ENCODE measurements at places on chromosomes 2 and 18.
A peak's percentile ranks its signal among the peaks of the same experiment; 100 is the strongest.

- no peak for DNase-seq
Measured at GRCh38 chr2:26521054-26521912, 43.4 kb upstream of the OTOF start.

- peak; percentile 55 for DNase-seq
Measured at GRCh38 chr2:111209045-111209514, 88.4 kb downstream of the BCL2L11 start.

DNA sequence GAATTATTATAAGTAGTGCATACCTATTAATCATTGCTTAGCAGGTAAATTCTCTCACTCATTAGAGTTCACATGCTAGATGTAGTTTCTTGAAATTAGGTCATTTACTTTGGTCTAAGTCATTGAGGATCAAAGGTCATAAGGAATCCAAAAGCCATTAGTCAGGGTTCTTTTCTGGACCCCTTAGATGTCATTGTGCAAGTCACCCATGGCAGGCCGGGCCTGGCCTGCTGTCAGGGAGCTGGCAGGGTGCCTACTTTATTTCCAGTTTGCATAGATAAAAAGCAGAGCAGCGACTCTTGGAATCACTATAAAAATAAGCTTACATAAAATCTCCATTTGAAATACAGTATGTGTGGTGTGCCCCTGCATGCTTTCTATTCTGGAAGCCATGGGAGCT is 91.3 kb downstream of the MEIS1 start:
- DNase-seq, result no peak

- DNase-seq, result no peak
Measured at GRCh38 chr2:218028189-218028495, 25.3 kb upstream of the TNS1 start.

DNA sequence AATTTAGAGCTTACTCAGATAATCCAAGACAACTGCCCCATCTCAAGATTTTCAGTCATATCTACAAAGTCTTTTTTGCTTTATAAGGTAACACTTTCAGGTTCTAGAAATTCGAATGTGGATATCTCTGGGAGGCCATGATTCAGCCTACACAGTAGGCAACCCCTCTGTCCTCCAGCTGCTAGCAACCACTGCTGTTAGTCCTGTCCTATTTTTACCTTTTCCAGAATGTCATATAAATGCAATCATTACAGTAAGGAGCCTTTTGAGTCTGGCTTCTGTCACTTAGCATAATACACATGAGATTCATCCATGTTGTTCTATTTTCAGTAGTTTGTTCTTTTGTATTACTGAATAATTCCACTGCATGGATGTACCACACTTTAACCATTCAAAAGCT is 28.5 kb upstream of the MARCHF7 start:
- DNase-seq, result no peak

GRCh38 chr2:73111073-73112025 is 1.4 kb downstream of the RAB11FIP5 start:
- DNase-seq, result no peak

GRCh38 chr18:38368246-38368645 is 802.6 kb upstream of the CELF4 start:
- no peak for DNase-seq

DNA sequence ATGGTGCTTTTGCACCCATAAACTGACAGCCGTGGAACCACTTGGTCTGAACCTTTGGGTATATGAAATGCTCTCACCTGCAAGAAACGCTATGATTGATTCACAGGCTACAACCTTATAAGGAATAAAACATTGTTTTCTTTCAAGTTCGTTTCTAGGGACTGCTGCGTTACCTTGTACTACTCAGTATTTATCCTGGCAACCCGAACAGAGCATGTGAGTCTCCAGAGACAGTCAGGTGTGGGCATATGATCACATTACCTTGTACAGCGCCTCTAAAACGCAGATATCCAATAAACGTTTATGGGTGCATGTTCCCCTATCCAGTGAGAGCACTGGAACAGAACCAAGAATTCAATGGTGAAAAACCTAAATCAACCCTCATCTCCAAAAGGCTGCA is 1.7 kb downstream of the CCBE1 start:
- no peak for DNase-seq

- no peak for DNase-seq
Measured at GRCh38 chr2:203819434-203820133, 48.0 kb upstream of the CTLA4 start.

Measured in skeletal muscle cell (primary cell).